ENCODE measurements at places on chromosomes 12 and 14. TPM values are rescaled to one million over a fixed set of nuclear protein-coding genes. Genes with fewer than 3 reads are reported as not detected.
A peak's percentile ranks its signal among the peaks of the same experiment; 100 is the strongest.

MMP14 gene
- total RNA-seq = 718 TPM

- peak; percentile 33 for DNase-seq
Measured at GRCh38 chr14:91115986-91116770, 2.3 kb downstream of the DGLUCY start.

- no peak for DNase-seq
Measured at GRCh38 chr12:90922145-90922627, 32.8 kb downstream of the CCER1 start.

DNA sequence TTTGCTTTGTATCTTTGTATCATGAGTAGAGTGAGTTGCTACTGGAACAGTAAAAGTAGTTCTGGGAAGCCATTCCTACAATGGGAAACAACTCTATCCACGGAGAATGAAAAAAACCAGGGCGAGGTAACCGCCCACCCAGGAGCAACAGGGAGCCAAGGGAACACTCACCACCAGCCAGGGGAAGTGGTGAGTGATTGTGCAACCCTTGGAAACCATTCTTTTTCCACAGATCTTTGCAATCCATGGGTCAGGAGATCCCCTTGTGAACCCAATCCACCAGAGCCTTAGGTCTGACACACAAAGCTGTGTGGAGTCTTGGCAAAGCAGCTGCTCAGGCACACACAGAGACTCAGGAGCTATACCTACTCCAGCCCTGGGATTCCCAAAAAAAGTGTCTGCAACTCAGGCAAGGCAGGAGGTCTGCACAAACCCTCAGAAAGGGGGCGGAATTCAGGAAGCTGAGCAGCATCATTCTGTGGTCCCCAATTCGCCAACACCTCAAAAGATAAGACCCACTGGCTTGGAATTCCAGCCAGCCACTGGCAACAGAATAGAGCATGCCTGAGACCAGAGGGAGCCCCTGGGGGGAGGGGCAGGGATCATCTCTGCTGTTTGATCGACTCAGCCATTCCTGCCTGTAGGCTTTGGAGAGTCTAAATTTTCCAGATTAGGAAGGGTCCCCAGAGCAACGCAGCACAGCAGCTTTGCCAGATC, 52.1 kb upstream of the PPFIA2 start:
- DNase-seq = peak; percentile 82

DNA sequence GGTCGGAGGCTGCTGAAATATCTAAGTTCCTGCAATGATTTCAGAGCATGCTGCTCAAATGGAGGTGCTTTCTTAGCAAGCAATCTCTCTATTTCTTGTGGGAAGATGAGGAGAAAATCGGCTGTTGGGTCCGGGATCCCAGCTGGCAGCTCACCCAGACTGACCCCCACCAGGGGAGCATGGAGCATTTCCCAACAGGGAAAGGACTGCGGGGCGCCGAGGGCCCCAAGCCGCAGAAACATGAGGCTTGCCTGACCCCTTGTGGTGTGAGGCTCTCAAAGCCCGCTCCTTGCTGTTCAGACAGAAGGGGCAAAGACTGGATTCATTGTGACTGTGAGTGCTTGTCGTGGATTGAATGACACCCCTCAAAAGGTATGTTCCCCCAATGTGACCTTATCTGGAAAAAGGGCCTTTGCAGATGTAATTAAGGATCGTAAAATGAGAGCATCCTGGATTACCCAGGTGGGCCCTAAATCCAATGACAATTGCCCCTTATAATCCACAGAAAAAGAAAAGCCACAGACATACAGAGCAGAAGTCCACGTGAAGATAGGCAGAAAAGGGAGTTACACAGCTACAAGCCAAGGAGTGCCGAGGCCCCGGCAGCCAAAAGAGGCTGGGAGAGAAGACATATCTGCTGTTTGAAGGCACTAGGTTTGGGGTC, 116.3 kb upstream of the VASH1 start:
- peak; percentile 17 for DNase-seq
